NCI-H1417 (cell line): ENCODE measurements at places on chromosomes 3 and 15.

- DNase-seq, result no peak
These were observed 31.9 kb upstream of the UACA start for GRCh38 chr15:70795311-70795665.

GRCh38 chr3:178847190-178847589 is 224.4 kb downstream of the ZMAT3 start:
- no peak for DNase-seq

GRCh38 chr3:142000325-142000870 is 124.0 kb downstream of the ATP1B3 start:
- DNase-seq, result no peak

- peak; percentile 1 for DNase-seq
These were observed 20.8 kb upstream of the ARHGEF3 start for GRCh38 chr3:56822501-56822900.

- no peak for DNase-seq
These were observed 206.9 kb upstream of the ZBTB20 start for GRCh38 chr3:115354010-115354409.

DNA sequence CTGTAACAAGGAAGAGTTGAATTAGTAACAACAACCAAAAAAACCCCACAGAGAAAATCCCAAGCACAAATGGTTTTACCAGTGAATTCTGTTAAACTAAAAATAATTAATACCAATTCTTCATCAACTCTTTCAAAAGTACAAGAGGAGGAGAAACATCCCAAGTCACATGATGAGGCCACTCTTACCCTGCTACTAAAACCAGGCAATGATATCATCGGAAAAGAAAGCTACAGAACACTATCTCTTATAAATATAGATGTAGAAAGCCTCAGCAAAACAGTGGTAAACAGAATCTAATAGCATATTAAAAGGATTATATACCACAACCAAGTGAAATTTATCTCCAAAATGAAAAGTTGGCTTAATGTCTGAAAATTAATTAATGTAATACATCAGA is 168.1 kb upstream of the SLCO3A1 start:
- DNase-seq, result no peak

- no peak for DNase-seq
These were observed 922.2 kb downstream of the ROBO1 start for GRCh38 chr3:78845605-78846004.

GRCh38 chr3:47536221-47536891 is 22.8 kb upstream of the ELP6 start:
- DNase-seq, result no peak

GRCh38 chr3:97952872-97953271 is 19.4 kb downstream of the RIOX2 start:
- no peak for DNase-seq

DNA sequence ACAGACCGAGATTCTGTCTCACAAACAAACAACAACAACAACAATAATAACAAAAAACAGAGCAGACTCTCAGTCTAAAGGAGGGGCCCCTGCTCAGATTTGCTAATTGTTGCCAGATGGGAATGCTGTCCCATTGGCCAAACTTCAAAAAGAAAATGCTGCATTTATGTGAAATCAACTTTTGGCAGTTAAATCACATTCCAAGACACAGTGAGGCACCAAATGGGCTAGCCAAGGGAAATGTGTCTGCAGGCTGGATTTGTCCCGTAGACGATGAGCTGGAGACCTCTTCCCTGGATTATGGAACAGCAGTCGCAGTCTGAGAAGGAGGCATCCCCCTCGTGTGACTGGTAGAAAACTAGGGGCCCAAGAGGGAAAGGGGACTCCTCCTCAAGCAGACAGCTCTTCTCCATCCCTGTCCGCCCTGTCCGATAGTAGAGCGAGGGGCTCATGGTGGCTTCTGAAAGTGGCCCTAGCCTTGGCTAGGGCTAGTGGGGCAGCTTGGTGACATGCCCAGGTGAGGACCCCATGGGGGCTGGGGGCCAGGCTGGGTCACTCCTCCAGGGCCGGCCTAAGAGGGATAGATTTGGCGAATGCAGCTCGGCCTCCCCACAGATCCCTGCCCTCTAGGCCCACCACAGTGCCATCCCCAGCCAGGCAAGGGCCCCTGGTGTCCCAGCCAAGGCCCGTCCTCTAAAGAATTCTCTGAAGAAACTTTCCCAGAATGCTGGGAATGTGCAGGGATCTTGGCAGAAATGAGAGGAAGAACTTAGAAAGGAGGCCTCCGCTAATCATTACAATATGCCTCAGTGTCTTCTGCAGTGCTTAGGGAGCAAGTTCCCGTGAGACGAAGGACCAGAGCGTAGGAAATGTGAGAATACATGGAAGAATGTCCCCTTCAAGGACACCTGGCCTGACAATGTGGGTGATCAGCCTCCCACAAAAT is 2.0 kb downstream of the SLC22A14 start:
- DNase-seq, result no peak

DNA sequence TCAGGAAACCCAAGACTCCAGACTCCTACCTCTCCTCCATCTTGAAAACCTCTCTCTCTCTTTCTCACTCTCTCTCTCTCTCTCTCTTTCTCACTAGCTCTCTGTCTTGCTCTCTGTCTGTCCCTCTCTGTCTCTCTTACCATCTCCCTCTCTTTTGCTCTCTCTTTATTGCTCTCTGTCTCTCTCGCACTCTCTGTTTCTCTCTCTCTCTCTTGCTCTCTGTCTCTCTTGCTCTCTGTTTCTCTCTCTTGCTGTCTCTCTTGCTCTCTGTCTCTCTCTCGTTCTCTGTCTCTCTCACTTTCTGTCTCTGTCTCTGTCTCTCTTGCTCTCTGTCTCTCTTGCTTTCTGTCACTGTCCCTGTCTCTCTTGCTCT is 75.0 kb upstream of the NR2E3 start:
- no peak for DNase-seq

DNA sequence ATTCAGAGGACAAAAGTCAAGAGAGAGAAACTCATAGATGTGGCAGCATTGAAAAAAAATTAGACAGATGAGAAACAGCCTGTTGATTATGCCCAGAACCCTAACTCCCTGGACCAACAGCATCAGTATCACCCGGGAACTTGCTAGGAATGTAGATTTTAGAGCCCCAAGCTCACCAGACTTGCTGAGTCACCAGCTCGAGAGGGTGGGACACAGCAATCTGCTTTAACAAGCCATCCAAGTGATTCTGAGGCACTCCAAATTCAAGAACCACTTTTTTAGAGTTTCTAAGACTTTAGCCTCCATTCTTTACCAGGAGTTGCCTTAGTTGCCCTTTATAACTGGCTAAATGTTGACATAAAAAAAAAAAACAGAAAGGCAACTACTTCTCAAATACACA is 70.9 kb downstream of the CGGBP1 start:
- no peak for DNase-seq

DNA sequence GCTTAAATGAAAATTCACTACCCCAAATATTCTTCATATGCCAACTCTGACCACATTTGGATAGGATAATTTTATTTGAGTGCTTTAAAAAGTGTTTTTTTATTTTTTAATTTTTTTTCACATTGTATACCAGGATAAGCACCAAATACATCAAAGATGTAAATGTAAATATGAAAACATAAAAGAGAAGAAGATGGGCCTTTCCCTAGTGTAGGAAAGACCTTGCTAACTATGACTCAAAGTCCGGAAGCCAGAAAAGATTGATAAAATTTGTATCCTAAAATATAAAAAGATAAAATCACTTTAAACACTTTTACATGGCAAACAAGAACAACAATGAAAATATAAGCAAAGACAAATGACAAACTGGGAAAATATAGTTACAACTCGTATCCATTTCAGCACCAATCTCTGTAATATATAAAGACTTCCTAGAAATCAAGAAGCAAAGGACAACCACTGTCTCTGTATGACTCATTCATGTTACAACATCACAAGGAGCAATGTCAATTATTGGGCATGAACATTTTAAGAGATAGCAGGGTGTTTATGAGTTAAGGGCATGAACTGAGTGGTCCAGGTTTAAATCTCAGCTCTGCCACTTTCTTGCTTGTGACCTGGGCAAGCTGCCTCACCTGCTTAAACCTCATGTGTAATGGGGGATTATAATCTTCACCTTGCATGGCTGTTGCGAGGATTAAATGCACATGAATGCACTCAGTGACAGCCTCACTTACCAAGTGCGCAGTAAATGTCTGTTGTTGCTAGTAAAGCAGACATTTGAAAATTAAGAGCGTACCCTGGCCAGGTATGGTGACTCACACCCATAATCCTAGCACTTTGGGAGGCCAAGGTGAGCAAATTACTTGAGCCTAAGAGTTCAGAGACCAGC is 25.3 kb upstream of the ARHGEF3 start:
- DNase-seq, result no peak

- no peak for DNase-seq
These were observed 1.7 kb upstream of the LMLN start for GRCh38 chr3:197958346-197958745.

DNA sequence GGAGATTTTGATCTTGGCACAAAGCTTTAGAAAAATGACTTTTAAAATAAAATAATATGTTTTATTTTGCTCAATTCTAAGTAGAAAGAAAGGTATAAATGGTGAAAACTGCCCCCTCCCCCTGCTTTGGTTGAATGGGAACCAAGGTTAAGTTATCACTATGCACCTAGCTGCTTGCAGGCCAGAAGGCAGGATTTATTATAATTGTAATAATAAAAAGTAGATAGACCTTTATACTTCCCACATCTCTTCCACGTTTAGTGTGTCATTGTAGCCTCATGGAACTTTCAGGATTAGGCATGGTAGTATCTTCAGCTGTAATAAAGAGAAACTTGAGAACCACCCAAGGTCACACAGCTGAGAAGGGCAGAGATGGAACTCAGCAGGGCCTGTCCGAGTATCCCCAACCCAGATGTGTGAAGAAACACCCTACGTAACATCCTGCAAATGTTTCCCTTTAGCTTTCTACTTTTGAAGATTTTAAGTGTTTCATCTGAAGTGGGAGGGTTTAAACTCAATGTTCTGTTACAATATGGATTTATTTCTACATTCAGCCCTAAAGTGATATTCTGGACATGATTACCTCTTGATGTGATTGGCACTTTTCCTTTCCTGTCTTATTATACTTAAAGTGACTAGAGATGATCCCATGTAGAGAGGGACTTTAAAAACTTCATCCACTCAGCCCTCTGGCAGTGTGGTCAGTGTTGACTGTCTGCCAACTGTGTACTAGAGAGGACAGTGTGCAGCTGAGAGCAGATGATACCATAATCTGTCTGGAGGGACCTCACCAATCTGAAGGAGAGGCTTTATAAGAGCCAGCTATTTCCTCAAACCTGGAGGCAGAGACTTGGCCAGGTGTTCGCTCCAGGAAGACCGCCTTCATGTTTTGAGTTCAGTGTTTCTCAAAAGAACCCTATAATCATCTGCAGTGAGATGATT is 282.5 kb upstream of the TRIM42 start:
- DNase-seq, result peak; percentile 12

GRCh38 chr3:122952520-122952919 is 75.0 kb downstream of the SEMA5B start:
- no peak for DNase-seq

DNA sequence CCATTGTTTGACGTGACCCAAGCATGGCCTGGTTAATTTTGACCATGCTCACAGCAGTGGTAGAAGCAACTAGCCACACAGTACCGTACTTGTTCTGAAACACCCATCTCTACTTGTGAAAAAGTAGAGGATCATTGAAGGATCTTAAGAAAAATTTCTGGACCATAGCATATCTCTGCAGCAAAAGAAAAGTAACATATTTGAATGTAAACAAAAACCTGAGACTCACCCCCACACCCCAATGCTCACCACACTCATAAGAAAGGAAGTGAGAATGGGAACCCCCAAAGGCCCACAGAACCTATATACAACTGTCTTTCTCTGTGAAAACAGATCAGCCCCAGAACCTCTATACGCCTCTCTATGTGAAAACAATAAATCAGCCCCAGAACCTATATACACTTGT is 33.8 kb upstream of the TFRC start:
- no peak for DNase-seq

DNA sequence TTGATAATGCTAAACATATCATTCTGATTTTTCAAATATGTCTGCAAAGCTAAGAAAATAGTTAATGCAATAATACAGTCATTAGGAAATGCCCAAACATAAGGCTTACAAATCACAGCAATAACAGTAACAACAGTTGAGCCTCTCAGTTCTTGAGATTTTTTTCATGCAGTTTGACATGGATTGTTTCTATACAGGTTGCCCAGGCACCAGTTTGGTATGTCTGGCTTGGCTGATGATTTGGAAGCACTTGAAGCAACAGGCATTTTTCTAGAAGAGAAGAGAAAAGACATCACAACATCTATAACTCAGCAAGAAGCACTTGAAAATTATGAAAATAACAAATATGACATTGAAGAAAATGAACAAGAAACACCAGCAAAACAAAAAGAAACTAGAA is 78.7 kb upstream of the COL6A5 start:
- no peak for DNase-seq

DNA sequence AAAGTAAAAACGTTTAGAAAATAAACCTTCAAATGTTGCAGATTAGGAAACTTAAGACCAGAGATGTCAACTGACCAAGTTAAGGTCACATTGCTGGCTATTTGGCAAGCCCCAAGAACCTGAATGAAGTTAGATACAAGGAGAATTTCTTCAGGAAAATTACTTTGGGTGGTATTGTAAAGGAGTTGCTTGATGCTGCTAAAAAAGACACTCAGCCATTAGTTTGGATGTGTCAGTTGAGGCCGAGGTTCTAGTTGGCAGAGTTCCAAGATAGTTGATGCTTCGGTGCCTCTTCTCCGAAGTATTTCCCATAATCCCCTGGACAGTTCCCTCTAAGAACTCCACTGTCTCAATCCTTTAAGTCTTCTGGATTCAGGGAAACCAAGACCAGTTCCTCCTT is 24.3 kb downstream of the SIAH2 start:
- no peak for DNase-seq

DNA sequence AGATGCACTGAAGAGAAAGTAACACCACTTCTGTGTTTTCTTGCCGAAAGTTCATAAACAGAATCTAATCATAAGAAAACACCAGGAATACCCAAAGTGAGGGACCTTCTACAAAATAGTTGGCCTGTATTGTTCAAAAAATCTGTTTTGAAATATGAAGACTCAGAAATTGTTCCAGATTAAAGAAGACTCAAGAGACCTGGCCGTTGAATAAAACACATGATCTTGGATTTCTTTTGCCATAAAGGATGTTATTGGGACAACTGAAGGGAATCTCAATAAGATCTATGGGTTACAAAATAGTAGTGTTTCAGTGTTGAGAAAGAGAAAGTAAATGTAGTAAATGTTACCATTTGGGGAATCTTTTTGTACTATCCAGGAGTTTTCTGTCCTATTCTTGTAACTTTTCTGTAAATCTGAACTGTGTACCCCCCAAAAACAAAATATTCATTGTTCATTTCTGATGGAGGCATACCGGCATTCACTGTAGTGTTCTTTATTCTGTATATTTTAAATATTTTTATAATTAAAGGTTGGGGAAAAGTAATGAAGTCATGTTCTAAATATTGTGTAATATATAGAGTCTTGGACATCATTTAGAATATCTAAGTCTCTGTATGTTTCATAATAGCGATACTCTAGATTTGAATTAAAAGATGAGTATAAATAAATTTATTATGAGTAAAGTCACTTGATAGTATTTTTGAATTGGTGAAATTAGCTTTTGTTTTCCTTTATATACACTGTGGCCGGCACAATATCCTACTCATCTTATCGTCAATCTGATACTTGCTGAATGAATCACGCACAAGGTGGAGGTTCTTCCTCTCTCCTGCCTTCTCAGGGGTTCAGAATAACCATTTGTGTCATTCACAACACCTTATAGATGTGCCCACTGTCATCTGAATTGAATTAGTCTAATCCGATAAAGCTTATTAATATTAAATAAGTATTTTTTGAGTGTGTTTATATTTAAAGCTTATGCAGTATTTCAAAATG is 66.7 kb downstream of the TRAK1 start:
- no peak for DNase-seq
